ENCODE measurements at places on chromosomes 3 and 15.

- DNase-seq = no peak
Measured at GRCh38 chr3:125594581-125595011, 701 bp downstream of the OSBPL11 start.

GRCh38 chr15:57037548-57037947 lies 119.1 kb downstream of the TCF12 start:
- DNase-seq = no peak

DNA sequence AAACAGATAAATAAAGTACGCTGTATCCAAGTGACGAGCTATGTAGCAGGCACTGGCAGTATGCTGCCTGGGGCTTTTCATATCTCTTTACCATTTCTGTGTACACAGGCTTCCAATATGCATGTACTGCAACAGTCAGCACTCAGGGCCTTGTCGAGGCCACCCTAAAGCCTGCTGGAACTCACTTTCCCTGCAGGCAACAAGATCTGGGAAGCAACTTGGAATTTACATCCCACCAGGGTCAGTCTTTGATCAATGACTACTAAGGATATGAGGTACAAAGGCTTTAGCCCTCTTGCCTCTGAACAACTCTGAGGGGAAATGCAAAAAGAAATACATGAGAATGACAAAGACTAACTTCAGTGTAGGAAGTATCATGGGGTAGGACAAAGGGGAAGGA lies 101.8 kb upstream of the ARL6 start:
- DNase-seq = no peak

DNA sequence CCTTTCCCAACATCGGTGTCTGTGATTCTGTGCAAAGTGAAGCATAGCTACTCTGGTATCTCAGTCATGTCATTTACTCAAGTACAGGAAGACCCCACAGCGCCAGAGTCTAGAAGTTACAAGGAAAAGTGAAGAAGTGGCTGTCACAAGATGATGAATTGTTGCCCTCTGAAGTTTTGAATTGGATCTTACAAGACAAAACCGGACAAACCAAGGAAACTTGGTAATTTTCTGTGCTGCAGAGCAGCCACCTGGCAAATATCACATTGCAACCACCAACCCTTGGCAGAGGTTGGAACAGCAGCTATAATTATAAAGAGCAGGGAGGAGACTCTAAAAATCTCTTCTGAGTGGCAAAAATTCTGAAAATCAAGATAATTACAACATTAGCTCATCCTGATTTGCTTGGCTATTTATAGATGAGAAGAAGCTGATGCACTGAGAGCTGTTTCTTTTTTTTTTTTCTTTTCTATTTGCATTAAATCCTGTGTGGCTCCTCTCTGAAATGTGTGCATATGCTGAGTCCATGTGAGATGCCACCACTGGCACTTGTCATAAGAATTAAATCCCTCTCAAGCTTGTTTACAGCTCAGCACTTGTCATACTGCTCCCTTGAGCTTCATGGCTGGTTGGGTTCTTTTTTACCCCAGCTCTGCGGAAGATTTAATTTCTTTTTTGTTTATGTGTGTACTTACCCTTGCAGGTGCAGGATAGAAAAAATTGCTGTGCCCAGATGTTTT lies 68.0 kb upstream of the MNS1 start:
- no peak for DNase-seq

DNA sequence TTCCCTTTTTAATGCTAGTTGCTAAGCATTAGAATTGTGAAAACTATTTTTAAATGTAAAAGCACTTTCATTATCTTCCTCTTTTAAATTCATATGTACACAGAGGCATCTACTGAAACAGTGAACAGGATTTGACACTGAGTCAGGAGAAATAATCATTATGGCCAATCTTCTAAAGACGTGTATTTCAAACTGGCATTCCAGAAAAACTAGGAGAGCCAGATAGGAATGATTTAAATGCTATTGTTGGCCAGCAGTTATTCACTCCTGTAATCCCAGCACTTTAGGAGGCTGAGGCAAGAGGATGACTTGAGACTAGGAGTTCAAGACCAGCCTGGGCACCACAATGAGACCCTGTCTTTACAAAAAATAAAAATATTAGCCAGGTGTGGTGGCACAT lies 67.6 kb upstream of the RAP2B start:
- DNase-seq = no peak

- no peak for DNase-seq
Measured at GRCh38 chr3:67357610-67358458, 296.6 kb downstream of the SUCLG2 start.

DNA sequence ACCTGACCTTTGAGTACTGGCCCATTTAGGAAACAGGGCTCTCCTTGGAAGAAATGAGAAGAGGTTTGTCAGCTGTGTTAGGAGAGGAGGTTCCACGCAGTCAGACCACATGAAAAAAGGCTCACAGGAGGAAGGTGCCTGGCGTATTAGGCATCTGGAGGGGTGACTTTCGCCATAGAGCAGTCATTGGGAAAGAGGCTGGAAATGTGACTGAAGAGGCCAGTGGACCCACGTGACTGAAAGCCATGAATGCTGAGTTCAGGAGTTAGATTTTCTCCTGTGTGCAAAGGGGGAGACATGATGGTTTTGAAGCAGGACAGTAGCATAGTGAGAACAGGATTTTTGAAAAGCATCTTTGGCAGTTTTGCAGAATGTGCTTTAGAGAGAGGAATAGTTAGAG lies 29.7 kb upstream of the RNF7 start:
- DNase-seq = no peak

DNA sequence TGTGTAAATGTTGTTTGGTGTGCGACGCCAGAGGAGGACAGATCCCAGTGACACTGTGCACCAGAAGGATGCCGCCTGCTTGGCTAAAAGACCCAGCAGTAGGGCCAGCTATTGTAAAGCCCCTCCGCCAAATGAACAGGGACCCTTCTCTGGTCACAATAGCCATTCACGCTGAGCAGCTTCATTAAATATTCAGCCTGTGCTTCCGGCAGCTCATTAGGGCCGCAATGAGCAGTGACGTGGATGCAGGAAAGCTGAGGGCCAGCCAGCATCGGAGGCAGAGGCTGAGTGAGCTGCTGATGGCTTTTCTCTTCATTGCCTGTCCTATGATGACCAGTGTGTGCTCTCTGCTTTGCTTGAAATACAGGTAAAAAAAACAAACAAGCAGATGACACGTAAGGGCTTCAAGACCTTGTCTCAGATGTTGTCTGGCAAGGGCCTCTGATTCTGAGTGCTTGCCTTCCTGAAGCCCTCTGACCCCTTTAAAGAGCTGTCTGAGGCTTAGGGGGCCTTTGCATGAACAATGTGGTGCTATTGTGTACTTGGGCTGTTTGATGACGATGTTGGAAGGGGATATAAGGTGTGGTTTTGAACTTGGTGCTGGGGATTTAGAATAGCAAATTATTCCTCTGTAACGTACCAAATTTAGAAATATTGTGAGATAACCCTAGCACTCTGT lies 130.4 kb downstream of the FEZF2 start:
- no peak for DNase-seq

DNA sequence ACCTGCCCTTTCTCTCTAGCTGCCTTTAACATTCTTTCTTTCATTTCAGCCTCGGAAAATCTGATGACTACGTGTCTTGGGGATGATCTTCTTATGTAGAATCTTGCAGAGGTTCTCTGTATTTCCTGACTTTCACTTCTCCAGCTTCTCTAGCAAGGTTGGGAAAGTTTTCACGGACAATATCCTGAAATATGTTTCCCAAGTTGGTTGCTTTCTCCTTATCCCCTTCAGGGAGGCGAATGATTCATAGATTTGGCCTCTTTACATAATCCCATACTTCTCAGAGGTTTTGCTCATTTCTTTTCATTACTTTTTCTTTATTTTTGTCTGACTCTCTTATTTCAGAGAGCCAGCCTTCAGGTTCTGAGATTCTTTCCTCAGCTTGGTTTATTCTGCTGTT lies 62.1 kb upstream of the CCDC54 start:
- DNase-seq = no peak

DNA sequence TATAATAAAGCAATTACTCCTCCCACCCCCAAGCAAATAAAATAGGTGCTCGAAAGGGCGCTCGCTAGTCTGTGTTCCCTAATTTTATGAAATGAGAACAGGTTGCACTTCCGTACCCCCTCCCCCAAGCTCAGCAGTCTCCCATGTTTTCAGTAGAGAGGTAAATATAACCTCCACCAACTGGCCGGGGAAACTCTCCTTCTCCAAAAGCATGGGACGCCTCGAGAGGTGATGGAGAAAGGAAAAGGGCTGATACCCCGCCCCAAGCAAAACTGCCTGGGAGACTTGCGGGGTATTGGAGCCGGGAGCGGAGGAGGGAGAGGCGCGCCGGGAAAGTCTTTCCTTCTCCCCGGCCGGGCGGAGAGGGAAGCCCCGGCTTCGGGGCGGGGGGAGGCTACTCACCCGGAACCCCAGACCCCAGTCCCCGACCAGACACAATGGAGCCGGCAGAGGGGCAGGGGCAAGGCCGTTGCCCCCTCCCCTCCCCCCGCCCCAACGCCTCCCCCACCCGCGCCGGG lies 605 bp downstream of the DCUN1D1 start:
- no peak for DNase-seq
